Activated CD4-positive, alpha-beta T cell treated with anti-CD3 and anti-CD28 coated beads, Interleukin-2, amount 50 U/mL, for 16 hours (primary cell): ENCODE measurements at places on chromosomes 3 and 15.

DNA sequence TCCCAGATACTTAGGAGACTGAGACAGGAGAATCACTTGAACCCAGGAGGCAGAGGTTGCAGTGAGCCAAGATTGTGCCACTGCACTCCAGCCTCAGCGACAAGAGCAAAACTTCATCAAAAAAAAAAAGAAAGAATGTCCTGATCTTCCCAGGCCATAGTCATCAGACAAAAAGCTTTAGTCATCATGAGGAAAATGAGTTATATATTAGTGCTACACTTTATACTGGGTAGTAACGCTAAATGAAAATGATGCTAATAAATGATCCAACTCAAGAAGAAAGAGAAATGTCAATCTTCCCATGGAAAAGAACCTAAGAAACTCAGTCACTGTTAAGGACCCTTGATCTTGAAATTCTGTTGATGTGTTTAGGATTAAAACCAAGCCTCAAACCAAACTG, 26.3 kb upstream of the TRIM59 start:
- DNase-seq = no peak

- no peak for DNase-seq
Observed at GRCh38 chr3:169964176-169964575, 2.4 kb upstream of the SEC62 start.

DNA sequence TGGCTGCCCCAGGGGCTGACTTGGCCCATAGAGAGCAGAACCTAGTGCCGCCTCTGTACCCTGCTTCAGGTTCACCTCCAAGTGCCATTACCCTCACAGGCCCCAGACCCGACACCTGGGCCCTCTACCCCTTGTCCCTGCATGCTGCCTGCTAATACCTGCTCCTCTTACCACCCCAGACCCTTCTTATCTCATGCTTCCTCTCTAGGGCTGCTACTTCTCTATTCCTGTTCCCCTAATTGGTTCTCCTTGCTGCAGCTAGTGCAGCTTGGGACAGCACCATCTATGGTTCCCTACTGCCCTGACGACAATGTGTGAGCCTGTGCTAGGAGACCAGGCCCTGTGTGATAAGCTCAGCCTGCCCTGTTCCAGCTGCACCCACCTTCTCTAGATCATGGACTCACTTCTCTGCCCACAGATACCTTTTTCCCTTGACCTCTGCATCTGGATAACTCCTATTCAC, 15.3 kb downstream of the HDAC11 start:
- DNase-seq = no peak

GRCh38 chr15:25474251-25474650, 35.4 kb upstream of the UBE3A start:
- DNase-seq = no peak

DNA sequence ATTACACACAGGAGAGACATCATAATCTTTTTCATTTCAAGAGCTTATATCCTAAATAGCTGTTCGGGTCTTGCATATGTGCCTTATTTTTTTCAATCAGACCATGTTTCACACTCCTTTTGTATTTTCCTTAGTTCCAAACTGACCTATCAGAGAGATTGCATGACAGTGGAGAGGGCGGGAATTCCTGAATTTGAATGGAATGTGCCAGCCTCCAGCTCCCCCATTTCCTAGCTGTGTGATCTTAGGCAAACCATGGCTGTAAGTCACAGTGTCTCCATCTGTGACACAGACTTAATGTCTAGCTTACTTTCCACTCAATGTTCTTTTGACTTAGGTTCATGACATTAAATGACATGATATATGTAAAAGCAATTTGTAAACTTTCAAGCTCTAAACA, 62.0 kb upstream of the CSTA start:
- DNase-seq = no peak

- no peak for DNase-seq
Observed at GRCh38 chr3:106014518-106014917, 145.7 kb upstream of the CBLB start.

- DNase-seq = no peak
Observed at GRCh38 chr3:171974986-171975837, 64.2 kb upstream of the FNDC3B start.
